CD8-positive, alpha-beta memory T cell (primary cell): ENCODE measurements at places on chromosomes 4 and X. TPM values are rescaled to one million over a fixed set of nuclear protein-coding genes. Genes with fewer than 3 reads are reported as not detected.

- DNase-seq = no peak
Observed at GRCh38 chr4:6680372-6681034, 13.2 kb upstream of the S100P start.

- no peak for DNase-seq
Observed at GRCh38 chrX:13893826-13894225, 76.9 kb upstream of the GPM6B start.

DNA sequence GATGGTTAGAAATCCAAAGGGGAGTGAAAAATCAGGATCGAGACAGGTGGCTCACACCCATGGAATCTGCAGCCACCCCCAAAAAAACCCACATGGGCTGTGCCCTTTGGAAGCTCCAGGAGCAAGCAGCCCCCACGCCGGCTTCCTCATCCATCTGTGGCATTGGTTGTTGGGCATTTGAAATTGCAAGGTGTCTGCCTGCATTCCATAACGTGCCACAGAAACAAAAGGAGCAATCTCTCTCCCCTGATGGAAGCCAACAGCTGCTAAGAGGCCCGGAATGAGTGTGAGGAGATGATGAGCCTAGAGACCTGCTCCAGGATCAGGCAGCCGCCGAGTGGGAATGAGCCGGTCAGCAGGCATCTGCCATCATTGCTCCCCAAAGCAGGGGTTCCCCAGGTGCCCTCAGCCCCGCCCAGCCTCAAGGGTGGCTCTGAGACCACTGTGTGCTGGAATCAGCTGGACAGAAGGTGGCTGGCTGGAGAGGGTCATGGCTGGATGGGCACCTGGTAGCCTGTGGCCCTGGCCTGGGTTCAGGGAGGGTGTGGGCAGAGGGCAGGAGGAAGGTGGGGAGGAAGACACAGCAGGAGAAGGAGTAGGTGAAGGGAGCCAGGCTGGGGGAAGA lies 113.2 kb downstream of the CRLF2 start:
- DNase-seq = no peak

DNA sequence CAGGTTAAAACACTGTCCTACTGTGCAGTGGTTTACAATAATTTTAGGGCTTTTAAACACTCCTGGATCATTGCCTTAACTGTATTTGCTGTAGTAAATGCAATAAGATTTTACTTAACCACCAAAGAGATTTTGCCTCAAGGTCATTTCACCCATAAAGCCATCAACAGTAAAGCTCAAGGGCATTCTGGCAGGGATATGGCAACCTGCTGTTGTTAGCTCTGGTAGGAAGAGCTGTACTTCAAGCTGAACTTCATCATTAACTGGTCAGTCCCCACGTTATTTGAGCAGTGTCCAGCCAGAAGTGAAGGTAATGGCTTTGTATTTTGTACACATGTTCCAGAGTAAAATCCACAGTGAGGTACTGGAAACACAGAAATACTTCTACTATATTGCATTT lies 26.9 kb upstream of the MAOA start:
- DNase-seq = no peak

- DNase-seq = no peak
Observed at GRCh38 chr4:9735515-9735914, 45.9 kb upstream of the DRD5 start.

- DNase-seq = no peak
Observed at GRCh38 chr4:103075435-103075893, 1.1 kb downstream of the SLC9B2 start.

DNA sequence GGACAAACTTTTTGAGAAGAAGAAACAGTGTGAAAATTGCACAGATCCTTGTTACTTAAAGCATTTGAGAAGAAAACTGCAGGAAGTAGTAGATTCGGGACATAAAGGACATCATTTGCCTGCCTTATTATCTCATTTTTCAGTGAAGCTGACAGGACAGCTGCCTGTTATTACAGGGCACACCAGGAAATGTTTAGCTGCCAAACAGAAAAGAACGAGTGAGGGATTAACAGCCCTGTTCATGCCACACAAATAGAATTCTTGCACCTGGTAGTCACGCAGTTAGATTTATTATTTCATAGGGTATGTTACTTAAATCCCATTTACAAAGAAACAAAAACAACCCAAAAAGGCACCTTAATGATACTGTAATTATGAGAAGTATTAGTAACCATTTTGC lies 100.6 kb downstream of the CHIC2 start:
- DNase-seq = no peak

GRCh38 chrX:118990512-118991227 lies 16.3 kb downstream of the LONRF3 start:
- DNase-seq = no peak

- no peak for DNase-seq
Observed at GRCh38 chr4:145435646-145436045, 46.0 kb upstream of the SMAD1 start.

DNA sequence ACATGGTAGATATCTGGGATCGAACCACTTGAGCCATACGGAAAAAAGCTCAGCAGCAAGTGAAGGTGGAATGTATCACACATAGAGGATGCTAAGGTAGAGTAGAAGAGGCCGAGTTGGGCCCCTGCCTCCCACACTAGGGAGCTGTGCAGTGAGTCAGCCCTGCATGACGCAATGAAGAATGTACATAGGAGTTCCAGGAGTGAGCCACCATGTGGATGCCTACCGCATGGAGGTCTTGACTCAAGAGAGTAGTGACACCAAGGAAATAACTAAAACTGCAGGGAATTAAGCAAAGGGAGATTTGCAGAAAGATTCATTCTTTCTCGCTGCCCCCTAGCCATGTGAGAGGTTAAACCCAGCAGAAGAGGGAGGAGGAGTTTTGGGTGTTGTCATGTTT lies 389.6 kb upstream of the IGFBP7 start:
- no peak for DNase-seq

DNA sequence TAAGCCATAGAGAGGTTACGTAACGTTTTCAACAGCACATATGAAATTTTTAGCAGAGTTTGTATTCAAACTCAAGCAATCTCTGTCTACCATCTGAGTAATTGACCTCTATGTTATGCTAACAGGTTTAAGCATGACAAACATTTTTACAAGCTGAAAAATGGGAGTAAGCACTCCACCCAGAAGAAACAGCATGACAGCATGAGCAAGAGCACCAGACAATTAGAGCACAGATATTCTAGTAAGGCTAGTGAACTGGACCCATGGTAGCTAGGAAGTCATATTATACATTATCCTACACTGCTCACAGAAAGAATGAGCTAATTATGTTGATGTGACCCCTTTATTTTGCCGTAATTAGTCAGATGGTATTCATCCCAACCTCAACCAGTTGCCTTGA lies 200.5 kb downstream of the PABPC4L start:
- no peak for DNase-seq

GRCh38 chrX:110795645-110796406 lies at the start of gene CHRDL1:
Gene CHRDL1 (minus strand): TSS chrX:110795817. CDS start chrX:110792181, 3,636 bp downstream.
- no peak for DNase-seq

DNA sequence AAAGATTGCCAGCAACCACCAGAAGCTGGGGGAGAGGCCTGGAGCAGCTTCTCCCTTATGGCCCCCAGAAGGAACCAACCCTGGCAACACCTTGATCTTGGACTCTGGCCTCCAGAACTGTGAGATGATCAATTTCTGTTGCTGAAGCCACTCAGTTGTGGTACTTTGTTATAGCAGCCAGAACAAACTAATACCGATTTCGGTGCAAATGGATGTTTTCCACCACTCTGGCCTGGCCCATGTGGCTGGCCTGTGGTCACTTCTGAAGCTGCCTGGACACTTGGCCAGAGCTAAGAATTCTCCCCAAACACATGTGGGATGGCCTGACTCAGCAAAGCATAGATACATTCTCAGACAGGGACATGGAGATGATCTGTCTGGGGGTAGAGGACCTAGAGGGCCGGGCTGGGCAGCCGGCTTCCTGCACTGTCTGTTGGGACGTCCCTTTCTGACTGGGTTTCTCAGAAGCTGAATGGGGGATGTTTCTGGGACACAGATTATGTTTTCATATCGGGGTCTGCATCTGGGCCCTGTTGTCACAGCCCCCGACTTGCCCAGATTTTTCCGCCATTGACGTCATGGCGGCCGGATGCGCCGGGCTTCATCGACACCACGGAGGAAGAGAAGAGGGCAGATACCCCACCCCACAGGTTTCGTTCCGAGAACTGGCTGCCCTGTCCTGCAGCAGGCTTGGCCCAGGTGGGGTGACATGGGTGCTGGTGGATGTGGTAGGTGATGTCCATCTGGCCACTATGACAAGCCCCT lies 4.1 kb downstream of the FOXP3 start:
- DNase-seq = no peak

GRCh38 chr4:141686879-141687278 lies 50.5 kb downstream of the IL15 start:
- DNase-seq = no peak

Gene MOB1B
- 18.4 TPM for total RNA-seq

Gene ARHGAP36
- total RNA-seq = not detected

Gene MAGEB17
- total RNA-seq = not detected

Gene DRD5
- total RNA-seq = not detected

Gene H2BW2
- total RNA-seq = not detected

Gene SRPK3
- not detected for total RNA-seq

Gene SRD5A3
- 20.3 TPM for total RNA-seq

Gene SLC16A2
- 0.78 TPM for total RNA-seq

Gene TCP11X2
- not detected for total RNA-seq

Gene PDLIM3
- total RNA-seq = not detected

Gene CSAG1
- total RNA-seq = not detected
